ENCODE measurements at places on chromosomes 12 and 14.
A peak's percentile ranks its signal among the peaks of the same experiment; 100 is the strongest.

DNA sequence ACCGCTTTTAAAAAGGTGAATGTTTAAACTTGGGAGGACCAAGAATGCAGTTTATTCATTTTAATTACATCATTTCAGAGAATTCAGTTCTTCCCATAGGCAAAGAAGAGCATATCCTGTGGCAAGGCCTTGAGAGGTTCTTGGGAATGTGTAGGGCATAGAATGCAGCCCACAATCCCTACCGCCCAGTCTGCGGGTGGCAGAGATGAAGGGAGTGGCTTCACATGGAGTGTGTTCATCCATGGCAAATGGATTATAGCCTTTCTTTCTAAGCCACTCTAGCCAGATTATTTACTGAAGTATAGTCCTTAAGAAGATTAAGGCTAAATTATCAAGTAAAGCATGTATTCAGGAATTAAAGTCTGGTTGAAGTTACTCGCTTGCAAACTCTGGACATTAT, 97.4 kb downstream of the TSPAN8 start:
- DNase-seq = no peak

- peak; percentile 42 for DNase-seq
Observed at GRCh38 chr12:795305-795704, 42.9 kb downstream of the WNK1 start.

- DNase-seq = no peak
Observed at GRCh38 chr14:99150236-99150635, 121.8 kb downstream of the BCL11B start.

- no peak for DNase-seq
Observed at GRCh38 chr12:103688376-103689063, 101.4 kb downstream of the STAB2 start.

GRCh38 chr12:101713059-101713682, 15.7 kb downstream of the CHPT1 start:
- no peak for DNase-seq

- no peak for DNase-seq
Observed at GRCh38 chr14:54329082-54329695, 67.6 kb upstream of the CDKN3 start.

DNA sequence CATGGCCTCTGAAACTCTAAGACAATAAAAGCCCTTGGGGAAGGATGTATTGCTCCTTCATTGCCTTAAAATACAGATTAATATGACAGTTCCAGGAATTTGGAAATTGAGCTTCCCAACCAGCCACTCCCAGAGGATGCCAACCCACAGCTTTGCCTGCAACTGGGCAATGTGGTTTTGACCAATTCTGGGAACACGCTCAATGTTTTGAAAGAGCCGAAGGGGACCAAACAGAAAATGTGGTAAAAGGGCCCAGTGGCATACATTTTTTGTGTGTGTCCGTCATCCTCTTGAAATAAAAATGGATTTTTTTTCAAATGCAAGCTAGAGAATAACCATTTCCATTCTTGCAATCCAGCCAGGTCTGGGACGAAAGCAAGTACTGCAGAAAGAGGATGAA, 88.3 kb upstream of the PLEKHG7 start:
- DNase-seq = no peak

- no peak for DNase-seq
Observed at GRCh38 chr12:6644257-6644596, 3.0 kb downstream of the ACRBP start.

DNA sequence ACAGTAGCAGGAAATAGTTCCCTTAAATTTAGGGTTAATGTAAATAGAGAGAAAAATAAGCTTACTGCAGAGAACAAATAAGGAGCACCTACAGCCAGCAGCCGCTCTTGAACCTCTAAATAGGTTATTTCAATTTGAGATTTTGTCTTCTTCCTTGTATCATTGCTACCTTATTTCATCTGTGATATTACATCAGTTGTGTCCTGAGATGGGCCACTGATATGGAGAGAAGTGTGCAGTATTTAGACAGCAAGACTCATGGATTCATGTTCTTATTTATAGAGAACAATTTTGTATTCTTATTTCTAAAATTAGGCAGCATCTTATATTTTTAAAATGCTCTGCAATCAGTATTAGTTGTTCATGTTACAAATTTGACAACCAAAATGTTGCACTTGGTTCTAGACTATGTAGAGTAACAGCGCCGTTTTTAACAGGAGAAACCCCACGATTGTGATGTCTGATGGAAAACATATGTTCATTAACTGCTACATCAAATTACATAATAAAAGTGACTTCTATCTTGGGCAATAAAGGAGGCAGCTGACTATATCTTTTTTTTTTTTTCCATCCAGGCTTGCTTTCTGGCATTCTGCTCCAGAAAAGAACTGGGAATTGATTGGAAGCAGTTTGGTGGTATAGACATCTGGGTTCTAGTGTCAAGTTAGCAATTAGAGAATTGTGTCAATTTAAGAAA, 117.9 kb downstream of the CAND1 start:
- DNase-seq = no peak

- no peak for DNase-seq
Observed at GRCh38 chr12:12333407-12334366, 16.4 kb downstream of the MANSC1 start.

GRCh38 chr12:17928708-17929366, 161.2 kb downstream of the RERGL start:
- no peak for DNase-seq

GRCh38 chr12:119902084-119902509, 25.0 kb upstream of the CIT start:
- peak; percentile 48 for DNase-seq

DNA sequence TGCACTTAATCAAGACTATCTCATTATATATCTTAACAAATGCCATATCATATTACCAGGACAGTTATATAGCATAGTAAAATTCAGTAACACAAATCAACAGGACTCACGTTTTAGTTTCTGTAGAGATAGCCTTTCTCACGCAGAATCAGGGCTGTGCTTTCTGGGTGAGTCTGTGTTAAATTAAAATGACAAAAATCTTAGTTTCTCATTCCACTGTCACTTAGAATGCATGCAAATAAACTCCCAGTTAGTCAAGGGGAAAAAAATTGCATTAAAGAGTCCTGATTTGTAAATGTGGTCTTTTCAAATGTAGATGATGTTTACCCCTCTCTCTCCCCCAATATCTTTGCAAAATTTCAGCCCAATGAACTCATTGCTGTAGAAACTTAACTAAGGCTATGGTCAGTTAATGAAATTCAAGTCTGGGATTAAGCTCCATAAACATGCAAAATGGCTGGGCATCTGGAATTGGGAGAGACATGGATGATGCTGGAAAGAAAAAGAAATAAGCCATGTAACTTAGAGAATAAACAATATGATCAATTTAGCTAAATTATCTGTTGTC, 77.8 kb upstream of the MGAT4C start:
- DNase-seq = no peak

DNA sequence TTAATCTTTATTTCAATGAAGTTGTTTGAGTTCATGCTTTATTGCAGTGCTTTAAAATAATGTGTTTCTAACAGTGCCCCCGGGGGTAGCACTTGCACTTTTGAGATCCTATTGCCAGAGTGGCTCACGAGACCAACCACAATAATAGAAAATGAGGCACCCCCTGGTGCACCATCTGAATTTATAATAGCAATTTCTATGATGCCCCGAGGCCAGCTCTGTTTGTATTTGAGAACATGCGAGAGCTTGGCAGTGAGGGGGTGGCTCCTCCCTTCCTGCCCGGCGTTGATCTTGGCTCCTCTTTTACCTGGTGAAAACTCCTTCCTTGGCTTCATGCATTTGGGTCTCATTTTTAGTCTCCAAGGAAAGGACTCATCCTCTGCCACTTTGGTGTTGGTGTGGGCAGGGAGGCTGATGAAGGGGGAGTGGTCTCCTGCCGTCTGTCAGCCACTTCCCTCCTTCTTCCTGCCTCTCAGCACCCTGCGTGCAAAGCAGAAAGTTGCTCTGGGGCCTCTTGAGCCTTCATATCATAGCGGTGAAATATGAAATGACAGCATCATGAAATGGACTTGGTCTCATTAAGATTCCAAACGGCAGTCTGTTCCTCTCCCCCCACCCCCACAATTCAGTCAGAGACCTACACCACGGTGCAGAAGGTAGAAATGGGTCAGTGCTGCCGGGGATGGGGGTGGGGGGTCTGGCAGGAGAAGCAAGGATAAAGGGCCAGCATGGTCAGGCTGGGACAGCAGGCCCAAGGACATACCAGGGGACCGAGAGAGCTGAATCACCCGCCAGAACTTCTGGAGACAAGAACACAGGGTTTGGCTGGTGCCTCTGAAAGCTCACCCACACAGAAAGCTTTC, 17.7 kb upstream of the NRXN3 start:
- no peak for DNase-seq
